Lung (tissue), 17 donors: ENCODE measurements at places on chromosomes 1 and 21. TPM values are rescaled to one million over a fixed set of nuclear protein-coding genes. Genes with fewer than 3 reads are reported as not detected.
A peak's percentile ranks its signal among the peaks of the same experiment; 100 is the strongest.

GRCh38 chr1:71463144-71463543 is 382.3 kb upstream of the ZRANB2 start:
- no peak for DNase-seq

DNA sequence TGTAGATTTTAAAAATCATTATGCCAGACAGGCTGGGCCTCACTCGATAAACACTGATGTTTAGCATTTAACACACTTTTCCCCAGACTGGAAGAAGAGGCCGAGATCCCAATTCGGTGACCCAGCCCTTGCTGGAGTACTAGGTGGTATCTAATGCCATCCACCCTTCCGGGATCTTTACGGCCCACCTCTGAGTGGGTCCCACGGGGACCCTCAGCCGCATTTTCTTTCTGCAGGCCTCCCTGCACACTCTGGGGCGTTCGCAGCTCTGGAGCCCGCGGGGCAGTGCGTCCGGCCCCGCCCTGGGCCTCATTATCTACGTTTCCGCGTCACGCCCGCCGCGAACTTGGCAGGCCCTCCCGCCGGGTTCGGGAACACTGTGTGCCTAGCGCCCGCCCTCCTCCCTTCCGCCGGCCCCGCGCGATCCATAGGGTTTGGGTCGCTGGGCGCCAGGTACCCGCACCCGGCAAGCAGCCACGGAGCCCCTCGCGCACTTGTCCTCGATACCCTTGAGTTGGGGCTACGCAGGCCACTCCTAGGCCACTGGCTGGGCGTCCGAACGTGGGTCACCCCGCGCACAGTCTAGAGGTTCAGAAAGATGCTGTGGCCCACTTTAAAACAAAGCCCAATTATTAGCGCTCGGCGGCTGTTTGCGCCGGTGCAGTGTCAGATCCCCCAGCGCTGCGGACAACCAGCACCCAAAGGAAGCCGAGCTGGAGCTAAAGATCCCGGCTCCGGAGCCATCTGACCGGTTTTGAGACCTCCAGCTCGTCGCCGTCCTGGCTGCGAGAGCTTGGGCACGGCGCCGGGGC is 950 bp upstream of the EVA1C start:
- DNase-seq: peak; percentile 56

- peak; percentile 80 for DNase-seq
Measured at GRCh38 chr1:33234588-33234990, 21.7 kb upstream of the ZNF362 start.

DNA sequence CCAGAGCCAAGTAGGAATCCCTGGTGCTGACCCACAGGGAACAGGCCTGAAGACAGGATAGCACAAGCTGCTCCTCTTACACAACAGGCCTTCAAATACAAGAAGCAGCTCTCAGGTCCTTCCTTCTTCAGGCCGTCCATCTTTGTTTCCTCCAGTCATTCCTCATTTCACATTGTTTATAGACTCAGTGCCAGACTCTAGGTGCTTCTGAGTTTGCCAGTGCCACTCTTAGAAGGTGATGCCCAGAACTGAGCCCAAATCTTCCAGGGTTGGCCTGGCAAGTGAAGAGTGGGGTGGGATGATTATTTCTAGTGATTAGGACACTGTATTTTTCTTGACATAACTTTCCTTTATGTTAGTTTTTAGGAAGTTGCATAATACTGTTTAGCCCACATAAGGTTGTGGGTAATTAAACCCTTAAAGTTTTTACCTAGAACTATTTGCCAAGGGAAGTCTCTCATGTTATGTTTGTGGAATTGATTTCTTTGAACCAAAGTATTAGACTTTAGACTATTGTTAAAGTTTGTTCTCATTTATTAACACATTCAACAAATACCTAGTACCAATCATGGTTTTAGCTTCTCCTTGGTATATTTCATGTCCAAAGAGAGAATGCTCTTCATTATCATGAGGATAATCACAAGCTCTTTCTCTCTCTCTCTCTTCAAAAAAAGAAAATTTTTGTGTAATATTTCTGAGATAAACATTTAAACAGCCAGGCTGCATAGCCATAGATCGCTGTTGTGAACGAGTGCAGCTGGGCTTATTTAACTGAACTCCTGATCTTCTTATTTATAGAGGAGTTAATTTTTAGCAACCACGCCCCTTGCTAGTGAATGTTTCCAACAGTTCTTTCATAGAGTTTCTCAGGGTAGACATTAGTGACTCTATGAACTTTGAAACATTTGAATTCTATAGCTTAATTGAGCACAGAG is 47.7 kb downstream of the PGM1 start:
- peak; percentile 64 for DNase-seq

DPYD gene
- total RNA-seq: 99.3 TPM

DNA sequence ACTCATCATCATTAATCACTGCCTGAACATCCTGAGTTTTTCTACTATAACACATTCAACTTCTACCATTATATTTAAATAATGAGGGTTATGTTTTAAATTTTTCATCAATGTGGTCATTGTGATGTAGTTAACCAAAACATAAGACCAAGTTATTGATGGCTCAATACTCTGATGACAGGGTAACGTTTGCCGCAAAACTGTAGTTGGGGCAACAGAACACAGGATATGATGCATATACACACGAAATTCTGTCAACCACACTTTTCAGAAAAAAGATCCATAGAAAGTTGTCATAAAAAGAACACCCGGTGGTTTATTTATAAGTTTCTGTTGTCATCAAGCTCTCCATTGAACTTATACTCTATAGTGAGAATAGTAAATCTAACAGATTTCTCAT is 121.7 kb upstream of the COL11A1 start:
- no peak for DNase-seq

ABL2 gene
- 27.8 TPM for total RNA-seq

DNA sequence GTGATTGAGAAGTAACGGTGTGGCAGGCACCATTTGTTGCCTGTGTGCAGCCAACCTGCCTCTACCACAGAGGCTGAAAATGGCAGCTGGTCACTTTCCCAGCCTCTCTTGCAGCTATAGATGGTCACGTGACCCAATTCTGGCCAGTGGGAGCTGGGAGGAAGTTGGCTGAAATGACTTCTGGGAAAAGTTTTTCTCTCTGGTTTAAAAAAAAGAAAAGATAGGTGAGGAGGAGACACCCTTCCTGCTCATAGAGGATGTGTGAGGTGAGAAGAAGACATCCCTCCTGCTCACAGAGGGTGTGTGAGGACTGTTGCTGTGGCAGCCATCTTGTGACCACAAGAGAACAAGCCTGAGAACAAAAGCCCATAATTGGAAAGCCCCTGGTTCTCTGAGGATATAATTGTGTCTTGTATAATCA is 122.8 kb downstream of the SYF2 start:
- DNase-seq: no peak

TTC39A gene
- total RNA-seq: 46.8 TPM

DNA sequence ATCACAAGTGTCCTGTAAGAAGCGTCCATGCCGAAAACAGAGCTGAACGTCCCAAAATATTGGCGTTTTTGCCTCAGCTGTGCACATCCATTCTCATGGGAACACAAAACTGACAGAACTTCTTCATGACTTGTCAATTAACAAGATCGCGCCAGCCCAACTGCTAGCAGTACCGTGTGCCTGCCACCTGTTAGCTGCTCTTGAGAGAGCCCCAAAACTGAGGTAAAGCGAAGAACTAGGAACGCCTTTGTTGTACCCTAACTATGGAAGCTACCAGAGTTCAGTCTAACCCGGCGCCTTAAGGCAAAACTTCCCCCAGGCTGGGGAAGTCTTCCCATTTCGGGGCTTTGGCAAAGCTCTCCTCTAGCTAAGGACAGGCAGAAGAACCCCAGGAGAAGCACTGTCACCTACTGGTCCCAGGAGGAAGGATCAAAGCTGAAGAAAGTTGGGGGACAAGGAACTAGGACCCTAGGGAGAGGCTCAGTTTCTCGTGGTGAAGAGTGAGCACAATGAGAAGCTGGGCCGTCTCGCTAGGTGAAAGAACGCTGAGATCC is 719 bp downstream of the EYA3 start:
- peak; percentile 27 for DNase-seq

DNA sequence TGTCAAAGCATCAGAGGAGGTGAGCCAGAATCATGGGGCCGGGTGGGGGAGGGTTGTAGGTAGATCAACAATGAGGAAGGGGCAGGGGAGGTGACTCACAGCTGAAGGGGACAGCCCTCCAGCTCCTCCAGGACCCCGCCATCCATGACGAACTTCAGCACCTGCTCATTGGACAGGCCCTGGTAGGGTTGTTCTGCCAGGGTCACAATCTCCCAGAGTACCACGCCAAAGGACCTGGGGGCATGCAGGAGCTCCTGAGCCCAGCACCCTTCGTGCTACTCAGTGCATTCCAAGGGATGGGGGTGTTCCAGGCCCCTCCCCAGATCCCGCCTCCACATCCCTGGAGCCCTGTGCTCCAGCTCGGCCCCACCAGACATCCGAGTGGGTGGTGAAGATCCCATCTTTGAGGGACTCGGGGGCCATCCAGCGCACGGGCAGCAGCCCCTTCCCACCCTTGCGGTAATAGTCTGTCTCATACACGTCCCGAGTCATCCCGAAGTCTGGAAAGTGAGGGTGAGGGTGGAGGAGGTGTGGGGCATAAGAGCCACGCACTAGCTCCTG is 17.5 kb downstream of the INSRR start:
- DNase-seq: no peak

SPTA1 gene
- total RNA-seq: 21.1 TPM

- peak; percentile 46 for DNase-seq
Measured at GRCh38 chr1:13616234-13616633, 32.6 kb downstream of the PDPN start.

DNA sequence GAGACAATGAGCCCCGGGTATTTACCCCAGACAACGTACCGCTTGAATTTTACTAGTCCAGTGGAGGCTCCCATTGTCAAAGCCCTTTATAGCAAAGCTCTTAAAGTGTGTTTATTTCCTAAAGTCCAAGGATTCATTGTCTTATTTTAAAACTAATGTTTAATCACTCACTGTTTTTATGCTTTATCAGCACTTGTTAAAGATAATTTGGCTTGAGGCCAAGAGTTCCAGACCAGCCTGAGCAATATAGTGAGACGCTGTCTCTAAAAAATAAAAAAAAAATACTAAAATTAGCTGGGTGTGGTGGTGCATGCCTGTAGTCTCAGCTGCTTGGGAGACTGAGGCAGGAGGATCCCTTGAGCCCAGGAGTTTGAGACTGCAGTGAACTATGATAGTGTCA is 202.8 kb downstream of the RYR2 start:
- no peak for DNase-seq

GART gene
- total RNA-seq: 57.2 TPM

DNA sequence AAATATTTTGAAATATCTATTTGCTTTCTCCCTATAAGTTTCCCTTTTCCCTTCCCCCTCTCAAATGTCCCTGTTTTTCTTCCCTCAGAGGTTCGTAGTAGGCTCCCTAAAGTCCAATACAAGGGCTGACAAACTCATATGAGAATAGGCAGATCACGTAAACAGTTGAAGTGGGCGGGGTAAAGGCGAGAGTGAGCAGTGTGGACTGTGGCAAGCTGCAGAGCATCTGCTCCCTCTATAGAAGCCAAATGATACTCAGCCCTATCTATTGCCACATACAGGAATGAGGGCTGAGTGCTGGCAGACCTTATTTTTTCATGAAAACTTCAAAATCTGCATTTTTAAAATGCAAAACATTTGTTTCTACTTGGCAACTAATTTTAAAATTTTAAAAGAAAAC is 26.3 kb downstream of the PRDX6 start:
- peak; percentile 39 for DNase-seq

- DNase-seq: peak; percentile 80
Measured at GRCh38 chr1:190478149-190479049, 735 bp upstream of the BRINP3 start.

- no peak for DNase-seq
Measured at GRCh38 chr1:48644905-48645605, 131.6 kb downstream of the BEND5 start.

DNA sequence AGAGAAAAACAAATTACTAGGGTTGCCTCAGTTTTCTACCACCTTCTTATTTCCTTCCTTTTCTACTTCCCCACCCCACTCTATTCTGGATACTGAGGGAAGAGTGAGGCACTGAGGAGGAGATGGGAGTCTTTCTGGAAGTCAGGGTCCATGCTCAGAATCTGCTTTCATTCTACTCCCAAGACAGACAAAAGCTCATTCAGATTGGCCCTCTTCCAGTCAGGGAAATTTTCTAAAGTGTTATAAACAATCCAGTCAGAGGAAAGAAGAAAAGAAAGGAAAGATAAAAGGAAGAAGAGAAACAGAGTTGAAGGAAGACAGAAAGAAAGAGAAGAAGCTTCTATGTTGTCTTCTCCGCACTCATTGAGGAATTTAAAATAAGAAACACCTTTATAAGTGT is 228.6 kb downstream of the COP1 start:
- peak; percentile 52 for DNase-seq

GRCh38 chr21:35840197-35840799 is 220.0 kb downstream of the SETD4 start:
- DNase-seq: peak; percentile 51

DNA sequence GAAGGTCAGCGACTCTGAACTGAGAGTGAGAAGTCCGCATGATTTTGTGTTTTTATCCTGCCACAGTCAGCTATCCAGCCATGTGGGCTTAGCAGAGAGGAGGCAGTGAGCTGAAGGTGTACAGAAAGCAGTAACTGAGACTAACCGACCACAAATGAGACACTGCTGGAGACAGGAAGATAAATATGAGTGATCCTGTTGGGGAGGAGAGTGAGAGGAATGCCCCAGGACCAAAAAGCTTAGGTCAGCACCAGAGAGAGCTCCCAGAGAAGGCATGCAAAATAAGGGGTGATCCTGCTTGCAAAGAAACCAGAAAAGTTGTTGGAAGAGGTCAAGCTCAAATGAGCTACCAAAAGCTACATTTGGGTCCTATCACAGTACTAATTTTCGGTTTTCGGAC is 63.7 kb downstream of the HLCS start:
- peak; percentile 41 for DNase-seq

PLPPR4 gene
- total RNA-seq: 1.5 TPM

DNA sequence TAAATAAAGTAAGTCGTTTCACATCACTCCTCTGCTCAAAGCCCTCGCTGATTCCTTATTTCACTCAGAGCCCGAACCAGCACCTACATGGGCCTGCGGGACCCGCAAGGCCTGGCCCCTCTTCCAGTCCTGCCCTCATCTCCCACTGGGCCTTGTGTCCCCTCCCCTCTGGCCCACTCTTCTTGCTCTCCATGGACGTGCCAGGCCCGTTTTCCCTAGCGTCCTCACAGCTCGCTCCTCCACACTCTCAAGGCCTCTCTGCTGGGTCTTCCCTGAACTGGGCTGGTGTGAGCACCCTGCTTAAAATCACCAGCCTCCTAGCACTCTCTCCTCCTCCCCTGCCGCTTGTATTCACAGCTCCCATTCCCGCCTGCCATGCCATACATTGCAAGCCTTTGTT is 237.9 kb downstream of the FOXD2 start:
- DNase-seq: no peak

DNA sequence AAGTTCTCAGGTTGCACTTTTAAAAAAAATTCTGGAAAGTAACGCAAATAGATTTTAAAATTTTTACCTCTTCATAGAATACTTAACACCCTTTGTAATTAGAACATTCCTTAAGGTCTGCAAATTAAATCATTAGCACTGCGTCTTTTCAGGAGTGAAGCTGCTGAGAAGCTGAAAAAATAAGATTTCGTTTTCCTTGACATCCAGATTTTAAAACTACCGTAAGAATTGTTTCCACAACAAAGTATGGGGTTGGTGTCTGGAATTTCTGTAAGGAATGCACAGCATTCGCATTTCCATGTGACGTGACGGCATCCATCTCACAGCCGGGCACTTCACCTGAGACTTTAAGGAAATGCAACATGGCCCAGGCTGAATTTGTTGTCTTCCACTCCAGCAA is 76.3 kb upstream of the COX20 start:
- DNase-seq: peak; percentile 11
